ENCODE measurements at places on chromosomes 6 and 20.

GRCh38 chr20:21555470-21556120 is 41.7 kb upstream of the NKX2-2 start:
- no peak for DNase-seq

DNA sequence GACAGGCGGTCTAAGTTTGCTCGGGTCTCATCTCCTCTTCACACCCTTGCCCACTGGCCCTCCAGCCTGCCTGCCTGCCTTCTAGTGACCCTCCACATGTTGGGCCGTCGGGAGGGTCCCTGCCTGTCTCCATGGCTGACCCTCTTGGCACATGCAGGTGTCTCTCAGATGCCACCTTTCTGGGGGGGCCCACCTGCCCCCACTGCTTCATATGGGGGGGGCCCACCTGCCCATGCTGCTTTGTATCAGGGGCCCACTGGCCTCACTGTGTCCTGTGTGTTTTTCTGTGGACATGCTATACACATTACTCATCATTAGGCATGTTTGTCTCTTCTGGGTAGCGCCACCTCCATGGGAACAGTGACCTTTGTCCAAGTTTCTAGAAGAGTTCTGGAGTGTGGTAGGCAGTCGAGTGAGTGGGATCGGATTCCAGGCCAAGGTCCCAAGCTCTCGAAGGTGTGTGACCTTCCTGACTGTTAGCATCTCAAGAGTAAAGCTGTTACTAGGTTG is 40.4 kb upstream of the KIF25 start:
- DNase-seq: no peak

- no peak for DNase-seq
Measured at GRCh38 chr20:63148696-63149095, 67.2 kb downstream of the YTHDF1 start.

GRCh38 chr6:56532766-56533551 is 109.7 kb downstream of the DST start:
- DNase-seq: no peak

- DNase-seq: no peak
Measured at GRCh38 chr20:51385646-51386530, 156.6 kb downstream of the NFATC2 start.

DNA sequence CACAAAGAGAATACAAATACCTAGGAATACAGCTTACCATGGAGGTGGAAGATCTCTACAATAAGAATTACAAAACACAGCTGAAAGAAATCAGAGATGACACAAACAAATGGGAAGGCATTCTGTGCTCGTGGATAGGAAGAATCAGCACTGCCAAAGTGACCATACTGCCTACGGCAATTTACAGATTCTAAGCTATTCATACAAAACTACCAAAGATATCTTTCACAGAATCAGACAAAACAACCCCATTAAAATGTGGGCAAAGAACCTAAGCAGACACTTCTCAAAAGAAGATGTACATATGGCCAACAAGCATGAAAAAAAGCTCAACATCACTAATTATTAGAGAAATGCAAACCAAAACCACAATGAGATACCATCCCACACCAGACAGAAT is 133.2 kb upstream of the SSTR4 start:
- DNase-seq: no peak

- DNase-seq: no peak
Measured at GRCh38 chr6:147546501-147547368, 38.2 kb downstream of the SAMD5 start.

- DNase-seq: no peak
Measured at GRCh38 chr6:147142684-147143245, 61.5 kb upstream of the STXBP5 start.

DNA sequence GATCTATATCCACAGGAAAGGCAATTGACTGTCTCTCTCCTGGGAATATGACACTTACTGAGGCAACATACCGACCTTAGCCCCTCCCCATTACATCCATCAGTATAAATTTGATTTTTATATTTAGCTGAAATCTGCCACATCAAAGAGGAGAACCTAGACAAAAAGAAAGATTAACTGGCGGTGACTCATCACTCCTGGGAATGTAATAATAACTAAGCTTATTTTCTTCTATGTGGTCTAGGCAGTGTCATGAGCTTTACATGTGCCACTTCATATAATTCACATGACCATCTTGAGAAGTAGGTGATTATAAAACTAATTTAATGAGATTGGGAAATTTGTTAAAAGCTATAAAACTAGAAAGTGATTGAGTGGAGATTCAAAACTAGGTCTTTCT is 520.0 kb upstream of the HS3ST5 start:
- no peak for DNase-seq

GRCh38 chr20:47677635-47678453 is 107.4 kb downstream of the SULF2 start:
- DNase-seq: peak; percentile 45
